NB4 (cell line): ENCODE measurements at places on chromosomes 4 and X.

GRCh38 chr4:113958766-113959538 lies 20.5 kb downstream of the ARSJ start:
- peak; percentile 45 for DNase-seq

DNA sequence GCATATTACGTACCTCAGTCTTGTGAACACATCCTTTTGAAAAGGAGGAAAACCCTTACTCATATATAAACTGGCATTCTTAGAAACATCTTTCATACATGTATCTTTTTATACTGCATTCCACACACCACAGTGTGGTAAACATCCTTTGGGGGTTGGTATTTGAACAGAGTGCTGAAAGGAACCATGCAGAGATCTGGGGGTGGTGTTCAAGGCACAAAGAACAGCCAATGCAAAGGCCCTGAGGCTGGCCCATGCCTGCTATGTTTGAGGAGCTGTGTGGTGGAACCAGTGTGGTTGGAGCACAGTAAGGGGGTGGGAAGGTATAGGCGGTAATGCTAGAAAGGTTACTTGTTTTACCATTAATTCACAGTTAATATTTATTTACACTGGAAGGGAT lies 2.0 kb downstream of the ELK1 start:
- DNase-seq: no peak

GRCh38 chr4:40340030-40340429 lies 4.9 kb downstream of the CHRNA9 start:
- peak; percentile 22 for DNase-seq

DNA sequence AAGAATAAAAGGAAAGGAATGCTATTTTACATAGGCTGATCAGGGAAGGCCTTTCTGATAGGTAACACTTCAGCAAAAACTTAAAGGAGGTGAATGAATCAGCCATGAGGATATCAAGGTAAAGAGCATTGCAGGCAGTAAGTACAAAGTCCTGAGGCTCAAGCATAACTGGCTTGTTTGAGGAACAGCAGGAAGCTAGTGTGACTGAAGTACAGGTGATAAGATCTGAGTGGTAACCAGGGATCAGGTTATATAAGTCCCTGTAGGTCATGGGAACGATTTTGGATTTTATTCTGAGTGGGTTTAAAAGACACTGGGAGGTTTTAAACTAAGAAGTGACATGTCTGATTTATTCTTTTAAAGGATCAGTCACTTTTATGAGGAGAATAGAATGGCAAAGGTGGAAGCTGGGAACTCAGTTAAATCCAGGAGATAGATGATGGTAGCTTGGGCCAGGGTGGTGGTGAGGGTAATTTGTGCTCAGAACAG lies 47.1 kb upstream of the THOC2 start:
- DNase-seq: no peak

GRCh38 chr4:65943076-65943475 lies 272.8 kb upstream of the EPHA5 start:
- DNase-seq: no peak

DNA sequence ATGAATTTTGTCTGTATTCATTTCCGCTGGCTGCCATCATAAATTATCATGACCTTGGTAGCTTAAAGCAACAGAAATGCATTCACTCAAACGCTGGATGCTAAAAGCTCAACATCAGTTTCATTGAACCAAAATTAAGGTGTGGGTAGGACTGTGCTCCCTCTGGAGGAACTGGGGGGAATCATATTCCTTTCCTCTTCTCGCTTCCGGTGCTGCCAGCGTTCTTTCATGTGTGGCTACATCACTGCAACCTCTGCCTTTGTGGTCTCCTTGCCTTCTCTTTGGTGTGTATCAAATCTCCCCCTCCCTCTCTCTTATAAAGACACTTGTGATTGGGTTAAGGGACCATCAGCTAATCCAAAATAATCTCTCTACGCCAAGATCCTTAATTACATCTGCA lies 39.5 kb downstream of the NEIL3 start:
- no peak for DNase-seq

DNA sequence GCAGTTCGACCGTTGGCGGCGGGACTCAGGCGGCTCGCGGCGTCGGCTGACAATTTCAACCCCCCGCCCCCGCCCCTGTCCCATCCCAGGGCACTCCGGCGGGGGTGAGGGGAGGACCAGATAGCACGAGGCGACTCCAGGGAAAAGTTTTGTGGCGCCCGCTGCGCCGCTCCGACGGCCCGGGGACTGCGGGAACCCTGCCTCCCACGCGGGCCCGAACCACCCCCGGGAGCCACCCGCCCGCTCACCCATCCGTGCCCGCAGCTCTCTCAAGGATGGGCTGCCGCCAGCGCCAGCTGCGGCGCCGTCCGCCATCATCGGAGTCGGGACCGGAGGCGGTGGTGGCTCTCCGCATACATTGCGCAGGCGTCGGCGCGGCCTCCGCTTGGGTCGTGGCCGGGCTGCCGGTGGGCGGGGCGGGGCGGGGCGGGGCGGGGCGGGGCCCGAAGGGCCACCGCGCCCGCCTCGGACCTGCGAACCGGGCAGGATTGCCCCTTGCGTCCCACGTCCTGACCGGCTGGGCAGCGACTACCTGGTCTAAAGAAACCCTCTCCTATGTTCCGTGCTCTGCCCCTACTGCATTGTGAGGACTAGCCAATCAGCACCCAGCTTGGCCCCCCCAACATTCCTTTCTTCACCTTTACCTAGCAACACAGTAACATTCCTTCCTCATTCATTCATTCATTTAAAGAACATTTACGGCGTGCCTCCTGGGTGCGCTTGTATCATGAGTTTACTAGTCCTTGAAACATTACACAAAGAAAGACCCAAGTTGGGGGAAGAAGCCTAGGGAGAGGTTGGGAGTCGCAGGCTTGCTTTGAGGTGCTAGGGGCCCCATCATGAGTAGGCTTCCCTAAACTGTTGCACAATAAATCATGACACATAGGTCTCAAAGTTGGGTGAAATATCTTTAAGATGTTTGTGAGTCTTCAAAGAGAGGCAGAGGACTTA lies at the start of gene MAP7D3:
TSS of gene MAP7D3 (minus strand) at position 360 of the 951 bp plus-strand sequence. CDS start at position 318, 42 bp downstream.
- peak; percentile 70 for DNase-seq

DNA sequence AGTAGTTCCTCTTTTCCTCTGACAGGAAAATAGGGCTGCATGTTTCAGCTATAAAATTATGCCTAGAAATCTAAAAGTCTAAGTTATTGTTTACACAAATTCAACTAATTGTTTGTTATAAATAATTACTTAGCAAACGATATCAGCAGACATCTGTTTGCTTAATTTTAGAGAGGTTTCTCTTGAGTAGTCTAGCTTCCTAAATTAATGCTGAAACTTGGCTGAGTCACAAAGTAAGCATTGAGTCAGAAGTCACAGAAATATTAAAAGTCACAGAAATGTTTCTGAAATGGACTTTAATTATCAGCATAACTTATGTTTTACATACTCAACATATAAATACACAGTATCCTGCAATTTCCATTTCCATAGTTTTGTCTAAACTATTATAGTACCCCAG lies 1044.0 kb downstream of the CCSER1 start:
- no peak for DNase-seq

DNA sequence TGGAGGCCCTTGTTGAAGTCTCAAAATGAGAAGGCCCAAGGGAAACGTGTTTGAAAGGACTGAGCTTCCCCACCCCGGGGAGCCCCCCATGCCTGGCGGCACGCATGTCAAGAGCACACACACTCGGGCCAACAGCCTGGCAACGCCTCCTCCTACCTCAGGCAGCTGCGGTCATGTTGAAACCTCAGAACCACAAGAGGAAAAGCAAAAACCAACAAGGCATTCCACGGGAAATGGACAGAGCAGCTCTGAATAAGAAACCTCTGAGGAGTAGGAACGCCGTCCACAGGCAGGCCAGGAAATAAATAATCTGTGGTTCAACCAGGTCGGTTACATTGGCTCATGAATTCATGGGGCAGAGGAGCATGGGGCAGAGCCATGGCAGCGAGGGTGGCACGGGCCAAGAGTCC lies 95.7 kb upstream of the AFAP1 start:
- DNase-seq: peak; percentile 88

- no peak for DNase-seq
Observed at GRCh38 chr4:142706381-142706780, 139.7 kb downstream of the INPP4B start.

DNA sequence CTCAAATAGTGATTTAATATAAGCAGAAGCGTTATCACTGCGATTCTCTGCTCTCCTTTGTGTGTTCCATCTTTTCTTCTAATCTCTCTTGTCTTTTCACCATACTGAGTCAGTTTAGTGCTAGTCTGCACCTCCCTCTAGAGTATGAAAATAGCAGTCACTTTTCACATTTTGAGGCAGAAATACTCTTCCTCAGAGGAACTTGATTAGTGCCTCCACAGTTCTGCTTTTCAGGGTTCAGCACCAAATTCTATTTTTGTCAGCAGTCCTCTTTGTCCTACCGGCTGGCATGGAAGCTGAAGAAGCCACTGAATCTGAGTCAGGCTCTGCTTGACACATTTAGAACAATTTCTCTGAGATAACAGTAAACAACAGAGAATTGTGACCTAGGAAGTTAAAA lies 49.7 kb upstream of the ANKRD17 start:
- DNase-seq: peak; percentile 40
